Fibroblast of skin of left biceps (primary cell): ENCODE measurements at places on chromosomes 7 and 10.
A peak's percentile ranks its signal among the peaks of the same experiment; 100 is the strongest.

- DNase-seq = no peak
These were observed 393.5 kb downstream of the GFRA1 start for GRCh38 chr10:115879372-115880089.

- DNase-seq = no peak
These were observed at the start of gene AKR1C4 for GRCh38 chr10:5196702-5197113. AKR1C4 (plus strand) TSS chr10:5196837; CDS start chr10:5196868, 31 bp downstream.

DNA sequence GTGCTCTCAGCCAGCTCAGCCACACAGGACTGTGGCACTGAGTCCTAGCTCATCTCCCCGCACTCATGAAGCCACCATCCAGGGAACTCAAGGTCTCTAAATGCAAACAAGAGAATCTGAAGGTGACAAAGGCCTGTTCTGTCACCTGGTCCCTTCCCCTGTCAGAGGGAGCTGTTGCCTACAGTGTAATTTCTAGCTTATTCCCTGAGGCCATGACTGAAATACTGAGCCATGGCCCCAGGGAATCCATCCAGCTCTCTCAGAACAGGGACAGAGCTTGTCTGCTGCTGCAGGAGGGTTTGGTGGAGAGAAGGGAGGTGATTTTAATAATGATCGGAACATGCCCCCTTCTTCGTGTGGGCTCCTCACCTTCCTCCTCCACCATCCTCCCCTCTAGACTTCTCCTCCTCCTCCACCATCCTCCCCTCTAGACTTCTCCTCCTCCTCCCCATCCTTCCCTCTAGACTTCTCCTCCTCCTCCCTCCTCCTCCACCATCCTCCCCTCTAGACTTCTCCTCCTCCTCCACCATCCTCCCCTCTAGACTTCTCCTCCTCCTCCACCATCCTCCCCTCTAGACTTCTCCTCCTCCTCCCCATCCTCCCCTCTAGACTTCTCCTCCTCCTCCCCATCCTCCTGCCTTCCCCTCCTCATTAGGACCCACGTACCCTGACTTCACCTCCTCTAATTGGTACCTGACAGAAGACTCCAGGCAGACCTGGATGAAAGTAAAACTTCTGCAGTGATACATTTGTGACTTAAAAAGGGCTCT lies 338.0 kb upstream of the MKI67 start:
- DNase-seq = no peak

DNA sequence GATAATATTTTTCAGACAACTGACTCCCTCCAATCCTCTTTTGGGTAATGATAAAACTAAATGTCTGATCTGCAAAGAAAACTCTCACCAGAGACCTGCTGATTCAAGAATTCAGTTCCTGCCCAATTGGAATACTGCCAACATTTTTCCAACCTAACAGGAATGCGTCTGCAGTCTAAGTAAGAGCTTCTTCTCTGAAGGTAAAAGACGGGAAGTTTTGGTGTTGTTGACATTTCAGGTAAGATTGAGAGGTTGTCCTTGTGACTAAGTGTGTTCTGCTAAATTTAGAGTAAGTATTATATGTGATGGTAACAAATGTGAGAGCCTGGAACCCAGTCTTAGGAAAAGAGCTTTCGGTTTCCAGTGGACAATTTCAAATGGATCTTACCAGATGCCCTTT lies 17.6 kb downstream of the IFIT5 start:
- DNase-seq = peak; percentile 32

- DNase-seq = no peak
These were observed 167.7 kb upstream of the NPVF start for GRCh38 chr7:25395976-25396375.

- DNase-seq = no peak
These were observed 163.3 kb downstream of the IPMK start for GRCh38 chr10:58104351-58104751.

DNA sequence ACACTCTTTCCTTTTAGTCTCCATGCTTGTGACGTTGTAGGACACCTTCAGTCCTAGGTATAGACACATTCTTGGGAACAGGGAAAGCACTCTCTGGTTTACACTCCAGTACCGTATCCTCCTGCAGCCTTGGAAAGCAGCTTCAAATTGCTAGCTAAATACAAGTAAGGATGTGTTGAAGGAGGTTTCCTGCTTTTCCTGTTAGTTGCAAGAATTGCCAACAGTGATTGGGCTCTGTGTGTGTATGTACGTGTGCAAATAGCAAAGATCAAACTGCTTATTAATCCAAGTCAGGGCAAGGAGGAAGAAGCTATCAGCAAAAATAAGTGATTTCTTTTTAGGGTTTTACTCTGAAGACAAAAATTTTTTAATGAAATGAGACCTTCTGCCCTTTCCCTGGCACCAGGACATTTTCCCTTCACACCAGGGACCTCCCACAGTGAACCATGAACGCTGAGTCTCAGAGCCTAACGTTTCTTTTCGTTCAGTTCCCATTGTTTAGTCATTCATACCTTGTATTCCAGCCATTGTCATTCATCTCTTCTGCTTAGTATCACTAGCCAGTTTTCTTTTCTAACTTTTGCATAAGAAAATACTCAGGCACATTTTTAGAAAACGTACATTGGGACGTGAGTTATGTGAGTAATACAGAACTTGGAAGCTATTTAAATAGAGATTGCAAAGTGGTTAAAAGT lies 36.9 kb upstream of the AUTS2 start:
- DNase-seq = no peak

DNA sequence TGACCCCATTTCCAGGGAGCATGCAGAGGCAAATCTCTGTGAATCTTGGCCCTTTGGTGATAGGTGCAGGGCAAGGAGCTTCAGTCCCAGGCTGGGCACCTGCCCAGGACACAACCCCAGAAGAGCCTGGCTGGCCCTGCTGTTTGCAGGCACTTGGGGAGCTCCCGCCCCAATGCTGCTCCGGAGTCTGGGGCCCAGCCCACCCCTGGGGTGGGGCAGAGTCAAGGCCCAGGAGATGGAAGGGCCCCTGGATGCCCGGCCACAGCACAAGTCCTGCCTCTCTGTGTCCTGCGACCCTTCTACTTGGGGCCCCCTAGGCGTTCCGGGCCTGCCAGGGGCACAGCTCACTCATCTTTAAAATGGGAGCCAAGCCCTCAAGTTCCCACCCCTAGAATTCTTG lies 24.7 kb downstream of the PDGFA start:
- no peak for DNase-seq

DNA sequence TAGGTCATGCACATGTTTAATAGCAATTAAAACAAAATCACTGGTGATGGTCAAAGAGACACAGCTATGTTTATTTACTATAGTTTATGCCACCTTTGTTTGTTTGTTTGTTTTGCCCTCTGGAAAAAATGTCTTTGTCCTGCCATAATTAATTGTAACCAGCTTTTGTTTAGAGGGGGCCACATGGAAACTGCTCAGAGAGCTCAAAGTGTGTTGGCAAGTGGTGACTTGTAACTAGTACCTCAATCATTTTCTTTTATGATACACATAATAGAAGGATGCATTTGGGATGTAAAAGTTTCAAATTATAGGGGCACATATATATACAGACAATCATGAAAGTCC lies 40.2 kb downstream of the GRK5 start:
- no peak for DNase-seq

- no peak for DNase-seq
These were observed 65.0 kb downstream of the ZEB1 start for GRCh38 chr10:31383810-31384588.

DNA sequence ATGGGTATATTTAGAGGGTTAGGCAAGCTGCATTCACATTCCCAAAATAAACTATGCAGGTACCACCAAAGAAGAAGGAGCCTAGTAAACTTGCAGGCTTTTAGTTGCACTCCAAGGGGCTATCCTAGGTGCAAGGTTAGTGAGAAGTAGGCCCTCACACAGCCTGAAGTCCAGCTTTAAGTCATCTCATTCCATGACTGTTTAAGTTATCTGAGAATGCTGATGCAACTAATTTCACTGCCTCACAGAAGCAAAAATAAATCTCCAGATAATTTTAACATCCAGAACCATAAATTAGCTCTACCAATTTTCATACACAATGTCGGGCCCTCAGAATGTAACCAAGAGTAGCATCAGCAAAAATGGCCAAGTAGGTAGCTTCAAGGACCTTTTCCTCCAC lies 34.3 kb upstream of the HHEX start:
- no peak for DNase-seq

GRCh38 chr7:2930310-2931033 lies 86.4 kb upstream of the GNA12 start:
- no peak for DNase-seq

DNA sequence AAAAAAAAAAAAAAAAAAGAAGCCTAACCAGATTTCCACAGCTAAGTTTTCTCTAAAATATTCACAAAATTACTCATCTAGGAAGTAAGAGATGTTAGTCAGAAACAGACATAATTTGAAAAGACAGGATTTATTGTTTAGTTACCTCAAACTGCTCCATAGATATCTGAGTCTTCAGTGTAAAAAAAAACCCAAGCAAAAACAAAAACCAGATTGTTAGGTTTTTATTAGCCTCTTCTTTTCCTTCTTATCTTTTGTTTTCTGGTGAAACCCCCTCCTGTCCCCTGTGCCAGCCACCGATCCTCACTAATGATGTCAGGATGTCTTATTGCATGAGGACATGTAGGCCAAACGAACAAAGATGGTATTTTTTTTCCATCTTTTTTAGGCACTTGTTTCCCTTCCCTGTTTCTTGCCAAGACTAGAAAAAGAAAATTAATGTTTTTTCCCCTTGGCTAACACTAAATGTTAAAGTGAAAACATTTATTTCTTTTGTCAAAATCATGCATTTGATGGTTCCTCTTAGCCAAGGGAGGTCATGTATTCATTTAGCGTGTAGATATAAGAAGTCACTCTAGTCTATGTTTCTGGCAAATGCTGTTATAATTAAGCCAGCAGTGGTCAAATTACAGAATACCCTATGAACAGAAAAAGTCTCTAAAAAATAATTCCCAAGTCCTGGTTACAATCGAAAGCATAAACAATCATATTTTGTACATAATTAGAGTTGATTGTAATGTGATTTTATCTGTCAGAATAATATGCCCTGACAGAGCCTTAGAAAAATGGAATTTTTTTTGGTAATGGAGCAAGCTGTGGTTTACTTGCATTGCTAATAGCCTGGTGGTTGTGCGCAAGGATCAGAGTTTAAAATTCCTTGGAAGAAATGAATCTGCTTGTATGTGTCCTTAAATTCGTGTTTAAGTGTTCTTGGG lies 702.4 kb upstream of the FZD8 start:
- no peak for DNase-seq

DNA sequence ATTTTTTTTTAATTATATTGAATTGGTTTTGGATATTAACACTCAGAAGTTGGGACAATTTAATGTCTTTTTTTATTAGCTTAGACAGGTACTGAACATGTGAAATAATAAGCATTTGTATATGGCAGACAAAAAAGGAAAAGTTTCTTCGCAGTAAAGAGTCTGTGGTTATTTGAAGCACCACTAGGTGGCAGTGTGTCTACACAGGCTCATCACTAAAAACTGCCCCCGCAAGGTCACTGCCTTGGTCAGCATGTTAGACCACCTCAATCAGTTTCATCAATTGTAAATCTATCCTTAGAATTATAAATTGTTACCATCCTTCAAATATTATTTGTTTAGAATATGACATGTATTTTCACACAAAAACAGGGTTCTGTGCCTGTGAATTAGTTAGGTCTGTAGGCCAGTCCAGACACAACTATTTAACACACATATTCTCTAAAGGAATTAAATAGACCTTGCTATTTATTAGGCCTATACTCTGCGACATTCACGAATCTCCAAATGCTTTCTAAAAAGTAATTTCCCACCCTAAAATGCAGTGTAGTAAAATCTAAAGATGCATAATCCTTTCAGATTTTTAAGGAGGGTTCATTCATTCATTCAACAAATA lies 17.0 kb downstream of the PNLIPRP3 start:
- no peak for DNase-seq
